ENCODE measurements at places on chromosomes 2 and 18.

DNA sequence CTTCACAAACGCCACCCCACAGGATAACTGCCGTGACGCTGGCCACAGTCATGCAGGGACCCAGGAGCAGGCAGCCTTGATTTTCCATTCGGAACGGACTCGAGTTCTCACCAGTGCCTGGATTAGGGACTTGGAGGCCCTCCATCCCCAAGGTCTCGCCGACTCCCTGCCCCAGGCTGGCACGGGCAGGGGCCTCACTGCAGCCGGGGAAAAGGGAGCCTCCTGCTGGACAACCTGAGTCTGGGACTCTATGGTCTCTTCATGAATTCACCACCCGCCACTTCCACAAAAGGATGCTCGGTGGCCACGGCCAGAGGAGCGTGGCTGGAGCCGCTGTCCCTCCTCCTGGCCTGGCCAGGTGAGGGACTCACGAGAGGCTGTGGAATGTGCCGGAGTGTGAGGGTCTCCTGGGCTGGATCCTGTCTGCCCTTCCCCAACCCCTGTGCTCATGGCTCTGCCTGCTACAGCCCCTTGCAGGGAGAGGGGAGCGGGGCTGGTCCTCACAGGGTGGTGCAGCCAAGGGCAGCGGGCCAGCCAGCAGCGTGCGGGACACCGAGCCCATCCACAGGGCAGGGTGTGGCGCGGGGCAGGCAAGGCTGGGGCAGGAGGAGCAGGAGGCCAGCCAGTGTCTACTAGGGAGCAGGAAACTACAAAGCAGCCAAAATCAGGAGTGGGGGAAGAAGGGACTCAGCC lies 42.3 kb downstream of the AQP12A start:
- DNase-seq = no peak

DNA sequence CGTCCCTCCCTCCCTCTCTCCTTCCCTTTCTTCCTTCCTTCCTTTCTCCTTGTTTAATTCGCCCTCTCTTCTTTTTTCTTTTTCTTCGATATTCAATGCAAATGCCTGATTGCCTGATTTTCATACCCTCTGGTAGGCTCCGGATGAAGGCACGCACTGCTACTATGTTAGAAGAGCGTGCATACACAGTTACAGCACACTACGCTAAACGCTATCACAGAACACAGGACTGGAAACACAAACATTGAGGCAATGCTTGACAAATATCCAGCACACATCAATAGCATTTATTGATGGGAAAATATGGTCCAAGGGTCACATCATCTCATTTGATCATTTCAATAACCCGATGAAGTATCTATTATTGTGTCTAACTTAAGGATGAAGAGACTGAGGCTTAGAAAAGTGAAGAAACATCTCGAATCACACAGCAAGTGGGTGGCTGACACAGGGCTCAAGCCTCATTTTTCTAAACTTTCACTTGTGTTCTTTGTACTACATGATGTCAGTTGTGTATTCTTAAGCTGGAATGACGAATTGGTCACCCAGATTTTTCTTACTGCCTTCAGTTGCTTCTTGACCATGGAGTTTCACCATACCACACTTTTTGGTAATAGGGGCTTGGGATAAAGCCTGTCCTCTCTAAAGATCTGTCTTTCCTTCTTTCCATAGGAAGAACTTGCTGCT lies 101.8 kb downstream of the TRIB2 start:
- no peak for DNase-seq

DNA sequence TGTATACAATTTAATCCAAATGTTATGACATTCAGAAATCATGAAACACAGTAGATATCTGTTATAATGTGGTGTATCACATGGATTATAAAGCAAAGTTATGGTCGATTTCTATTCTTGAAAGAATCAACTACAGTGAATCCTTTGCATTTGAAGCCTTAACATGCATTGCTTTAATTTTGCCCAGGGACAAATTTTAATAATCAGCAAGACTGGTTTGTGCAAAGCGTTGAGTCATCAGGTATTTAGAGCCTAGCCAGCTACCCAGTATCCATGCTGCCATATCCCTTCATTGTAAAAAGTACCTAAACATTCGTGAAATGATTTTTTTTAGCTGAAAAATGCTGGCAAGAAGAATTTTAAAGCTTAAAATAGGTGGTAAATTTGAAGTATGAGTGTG lies 8.9 kb upstream of the SPDYA start:
- DNase-seq = no peak

- DNase-seq = no peak
Measured at GRCh38 chr2:5203134-5203755, 488.9 kb upstream of the SOX11 start.

- DNase-seq = no peak
Measured at GRCh38 chr2:25301453-25302352, 40.0 kb downstream of the DNMT3A start.

DNA sequence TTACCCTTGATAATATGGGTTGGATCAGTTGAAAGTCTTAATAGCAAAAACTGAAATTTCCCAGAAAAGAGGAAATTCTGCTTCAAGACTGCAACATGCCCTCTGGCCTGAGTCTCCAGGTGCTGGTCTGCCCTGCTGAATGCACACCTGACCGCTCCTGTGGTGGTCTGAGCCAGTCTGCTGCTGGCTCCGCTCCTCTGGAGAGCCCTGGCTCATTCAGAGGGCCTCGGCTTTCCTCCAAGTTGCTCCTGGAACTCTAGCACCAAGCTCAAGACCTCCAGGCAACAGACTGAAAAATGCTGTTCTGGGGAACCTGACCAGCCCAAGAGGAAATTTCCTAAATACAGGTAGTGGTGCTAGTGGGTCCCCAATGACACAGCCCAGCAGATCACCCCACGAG lies 64.8 kb downstream of the DIPK1C start:
- DNase-seq = no peak

GRCh38 chr2:121297217-121297830 lies 12.3 kb upstream of the TFCP2L1 start:
- DNase-seq = no peak

DNA sequence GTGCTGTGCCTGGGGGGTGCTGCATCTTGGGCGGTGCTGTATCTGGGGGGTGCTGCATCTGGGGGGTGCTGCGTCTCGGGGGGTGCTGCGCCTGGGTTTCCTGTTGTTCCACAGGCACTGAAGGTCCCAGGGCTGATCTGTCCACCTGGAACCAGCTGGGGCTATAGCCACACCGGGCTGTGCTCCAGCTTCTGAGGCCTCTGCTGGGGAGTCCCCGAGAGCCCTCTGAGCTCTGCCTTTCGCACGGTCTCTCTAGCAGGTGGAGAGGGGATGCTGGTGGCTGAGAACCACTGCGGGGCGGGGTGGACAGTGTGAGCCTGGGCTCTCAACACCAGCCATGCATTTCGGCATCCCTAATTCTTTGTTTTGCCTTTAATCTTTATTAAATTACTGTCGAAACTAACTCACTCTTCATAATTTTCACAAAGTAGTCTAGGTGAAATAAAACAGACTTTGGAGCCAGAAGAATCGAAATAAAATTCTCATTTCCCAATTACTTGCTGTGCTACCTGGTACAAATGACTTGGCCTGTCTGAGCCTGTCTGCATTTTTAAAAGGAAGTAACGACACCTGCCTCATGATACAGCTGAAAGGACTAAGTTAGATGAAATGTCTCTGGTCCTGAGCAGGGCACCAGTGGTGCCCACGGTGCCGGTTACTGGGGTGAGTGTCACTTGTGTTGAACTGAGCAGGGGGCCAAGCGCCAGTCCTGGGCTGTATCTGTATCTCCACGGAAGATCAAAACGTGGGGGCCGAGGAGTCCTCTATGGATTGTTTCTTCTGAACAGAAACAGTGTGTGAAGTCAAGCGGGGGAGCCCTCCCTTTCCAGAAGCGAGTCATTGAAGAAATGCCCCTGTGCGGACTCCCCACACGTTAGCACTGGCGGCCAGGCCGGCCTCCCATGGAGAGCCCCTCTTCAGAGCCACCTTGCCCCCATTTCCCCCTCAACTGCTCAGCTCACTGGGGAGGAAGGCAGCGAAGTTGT lies 142.0 kb downstream of the ASB1 start:
- DNase-seq = no peak

- DNase-seq = no peak
Measured at GRCh38 chr2:60296219-60296955, 257.1 kb downstream of the BCL11A start.

- DNase-seq = no peak
Measured at GRCh38 chr2:28231110-28231631, 161.5 kb upstream of the FOSL2 start.

- no peak for DNase-seq
Measured at GRCh38 chr2:11406958-11407381, 59.0 kb downstream of the E2F6 start.

DNA sequence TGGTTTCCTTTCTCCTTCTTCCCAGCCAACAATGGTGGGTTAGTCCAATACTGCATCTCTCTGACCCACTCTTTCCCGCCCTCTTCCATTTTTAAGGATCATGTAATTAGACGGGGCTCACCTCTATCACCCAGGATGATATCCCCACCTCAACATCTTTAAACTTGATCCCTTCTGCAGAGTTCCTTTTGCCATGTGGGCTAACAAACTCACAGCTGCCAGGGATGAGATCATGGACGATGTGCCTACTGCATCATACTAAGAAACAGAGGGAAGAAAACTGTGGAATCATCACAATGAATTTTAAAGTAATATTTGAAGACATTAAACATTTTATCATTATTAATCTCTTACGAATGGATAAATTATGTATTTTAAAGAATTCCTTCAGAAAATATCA lies 183.5 kb downstream of the RDH14 start:
- no peak for DNase-seq

- DNase-seq = no peak
Measured at GRCh38 chr2:99338029-99338585, 918 bp downstream of the EIF5B start.

GRCh38 chr2:38215993-38216392 lies 140.0 kb upstream of the CYP1B1 start:
- no peak for DNase-seq

DNA sequence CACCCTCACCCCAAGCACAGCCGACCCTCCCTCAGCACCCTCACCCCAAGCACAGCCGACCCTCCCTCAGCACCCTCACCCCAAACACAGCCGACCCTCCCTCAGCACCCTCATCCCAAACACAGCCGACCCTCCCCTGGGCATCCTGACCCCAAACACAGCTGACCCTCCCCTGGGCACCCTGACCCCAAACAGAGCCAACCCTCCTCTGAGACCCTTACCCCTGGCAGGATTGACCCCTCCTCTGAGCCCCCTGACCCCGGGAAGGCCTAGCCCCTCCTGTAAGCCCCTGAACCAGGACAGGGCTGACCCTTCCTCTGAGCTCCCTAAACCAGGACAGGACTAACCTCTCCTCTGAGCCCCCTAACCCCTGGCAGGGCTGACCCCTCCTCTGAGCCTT lies 84.4 kb upstream of the RAB6C start:
- no peak for DNase-seq

DNA sequence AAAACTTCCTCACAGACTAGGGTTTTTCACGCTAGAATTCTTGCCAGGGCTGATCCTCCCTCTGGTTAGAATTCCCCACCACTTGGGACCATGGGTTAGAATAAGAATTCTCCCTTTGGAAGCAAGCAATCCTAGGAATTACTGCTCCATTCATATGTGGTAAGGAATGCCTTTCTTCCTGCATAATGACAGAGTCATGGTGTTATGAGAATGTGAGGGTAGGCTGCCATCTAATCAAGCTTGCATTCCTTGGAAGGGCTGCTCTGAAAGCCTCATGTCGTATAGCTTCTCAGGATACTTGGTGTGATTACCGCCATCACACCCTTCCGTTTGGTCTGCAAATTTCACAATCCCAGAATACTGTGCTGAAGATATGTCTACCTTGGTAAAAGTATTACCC lies 1282.4 kb upstream of the PIK3C3 start:
- no peak for DNase-seq
